ENCODE measurements at places on chromosomes 5 and 9.

- no peak for DNase-seq
These were observed 662.7 kb upstream of the RGMB start for GRCh38 chr5:98110791-98111190.

DNA sequence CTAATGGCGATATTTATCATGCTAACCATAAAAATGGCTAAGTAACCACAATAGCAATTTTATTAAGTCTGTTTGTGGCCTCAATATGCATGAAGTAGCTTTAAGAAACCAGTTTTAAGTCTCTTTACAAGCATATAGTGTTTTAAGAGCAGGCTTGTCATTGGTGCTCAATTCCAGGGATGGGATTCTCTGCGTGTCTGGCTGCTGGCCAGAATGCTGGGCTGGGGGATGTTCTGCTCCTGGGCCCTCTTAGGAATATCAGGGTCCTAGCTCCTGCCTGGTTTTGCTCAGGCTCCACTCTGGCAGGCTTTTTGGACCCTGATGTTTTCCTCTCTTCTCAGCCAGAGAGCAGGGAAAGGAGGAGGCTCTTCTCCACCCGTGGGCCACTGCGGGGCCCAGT, 127.2 kb downstream of the PDE8B start:
- no peak for DNase-seq

GRCh38 chr9:95506428-95506677, 10.4 kb downstream of the PTCH1 start:
- DNase-seq = no peak

- no peak for DNase-seq
These were observed 227.1 kb downstream of the ZSWIM6 start for GRCh38 chr5:61559146-61559545.

- no peak for DNase-seq
These were observed 678 bp upstream of the KIF12 start for GRCh38 chr9:114099669-114100270.

- no peak for DNase-seq
These were observed at the start of gene DAPK1 for GRCh38 chr9:87497604-87498045. Gene DAPK1 (plus strand): TSS chr9:87497867. CDS start chr9:87499078, 1,211 bp downstream.

- DNase-seq = no peak
These were observed 22.6 kb upstream of the CTNNAL1 start for GRCh38 chr9:109035684-109036423.

DNA sequence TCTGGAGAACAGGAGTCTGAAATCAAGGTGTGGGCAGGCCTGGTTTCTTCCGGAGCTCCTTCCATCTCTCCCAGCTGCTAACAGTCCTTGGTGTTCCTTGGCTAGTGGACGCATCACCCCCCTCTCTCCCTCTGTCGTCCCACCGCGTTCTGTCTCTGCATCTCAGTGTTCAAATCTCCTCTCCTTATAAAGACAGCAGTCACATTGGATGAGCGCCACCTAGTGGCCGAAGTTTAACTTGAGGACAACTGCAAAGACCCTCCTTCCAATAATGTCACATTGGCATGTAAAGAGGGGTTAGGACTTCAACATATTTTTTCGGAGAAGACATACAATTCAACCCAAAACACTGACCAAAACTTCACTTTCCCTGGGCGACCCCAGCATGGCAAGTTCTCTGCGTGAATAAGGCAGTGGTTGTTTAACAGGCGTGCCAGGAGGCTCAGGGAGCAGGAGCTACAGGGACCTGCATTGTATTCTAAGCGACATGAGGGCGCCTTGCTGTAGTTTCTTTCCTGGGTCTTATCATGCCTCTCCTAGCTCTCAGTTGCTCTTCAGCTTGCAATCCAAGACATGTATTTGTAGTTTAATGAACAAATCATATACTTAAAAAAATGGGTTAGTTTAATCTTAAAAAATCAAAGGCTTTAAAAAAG, 27.9 kb upstream of the BASP1 start:
- DNase-seq = no peak

- DNase-seq = no peak
These were observed 2.5 kb downstream of the ABCA2 start for GRCh38 chr9:137025517-137025966.

- DNase-seq = no peak
These were observed 74.9 kb upstream of the NIPAL4 start for GRCh38 chr5:157384971-157385709.

DNA sequence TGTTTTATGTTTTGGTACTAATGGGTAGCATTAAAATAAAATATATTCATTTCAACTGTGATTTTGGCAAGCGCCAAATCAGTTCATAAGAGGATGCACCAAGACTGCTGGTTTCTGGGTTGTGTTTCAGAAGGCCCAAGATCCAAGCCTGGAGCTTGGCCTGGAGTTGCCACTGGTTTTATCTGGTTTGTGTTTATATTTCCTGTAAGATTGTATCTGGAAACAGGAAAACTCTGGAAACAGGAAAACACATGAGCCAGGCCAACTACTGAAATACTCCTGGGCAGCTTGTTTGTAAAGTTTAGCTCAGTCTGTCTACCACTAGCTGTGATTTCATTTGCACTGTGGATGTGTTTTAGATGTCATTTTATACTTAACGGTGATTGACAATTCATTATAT, 5.5 kb downstream of the FSTL4 start:
- no peak for DNase-seq

DNA sequence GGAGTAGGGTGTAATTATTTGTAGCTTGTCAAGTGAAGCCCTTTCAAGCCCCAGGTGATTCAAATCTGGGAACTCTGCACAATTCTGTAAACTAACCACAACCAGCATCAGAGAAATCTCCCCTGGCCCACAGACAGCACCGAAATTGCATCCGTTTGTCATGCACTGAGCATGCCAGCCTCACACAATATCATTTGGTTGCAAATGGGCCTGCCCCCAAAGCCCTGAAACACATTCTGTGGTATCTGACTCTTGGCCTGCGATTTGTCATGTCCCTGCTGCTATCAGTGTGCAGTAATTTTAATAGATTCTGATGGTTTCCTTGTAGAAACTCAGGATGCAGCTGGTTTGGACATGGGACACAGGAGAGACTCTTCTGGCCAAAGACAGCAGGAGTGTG, 35.3 kb downstream of the SNX24 start:
- no peak for DNase-seq

GRCh38 chr5:149437391-149438040, 58.4 kb upstream of the IL17B start:
- DNase-seq = no peak

DNA sequence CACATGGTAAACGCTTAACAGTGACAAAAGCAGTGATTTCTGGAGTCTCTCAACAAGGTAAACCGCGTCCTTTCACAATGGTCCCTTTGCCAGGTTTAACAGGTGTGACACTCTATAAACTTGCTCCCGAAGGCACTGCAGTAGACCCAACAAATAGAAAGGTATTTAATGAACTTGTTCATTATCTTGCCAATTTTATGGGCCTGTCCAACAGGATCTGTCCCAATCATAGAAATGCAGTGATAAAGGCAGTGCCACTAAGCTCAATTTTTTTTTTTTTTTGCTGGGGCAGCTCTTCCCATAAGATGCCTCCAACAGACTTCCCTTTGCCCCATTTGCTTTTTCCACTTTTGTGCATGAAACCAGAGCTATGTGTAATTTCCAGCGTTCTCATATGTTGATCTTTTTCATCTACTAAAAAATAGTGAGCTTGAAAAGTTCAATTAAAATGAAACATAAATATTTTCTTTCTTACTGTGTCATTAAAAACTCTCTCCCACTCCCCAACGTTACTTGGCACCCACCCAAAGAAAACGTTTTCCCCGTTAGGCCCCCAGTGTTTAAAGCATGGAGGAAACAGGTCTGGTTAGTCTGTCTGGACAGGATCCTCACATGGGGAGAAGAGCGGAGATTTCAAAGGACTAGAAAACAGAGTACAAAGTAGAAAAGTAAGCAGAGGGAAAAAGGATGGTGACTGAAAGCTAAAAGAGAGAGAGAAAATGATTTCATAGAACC, 80.9 kb upstream of the SPATA31D4 start:
- DNase-seq = no peak

DNA sequence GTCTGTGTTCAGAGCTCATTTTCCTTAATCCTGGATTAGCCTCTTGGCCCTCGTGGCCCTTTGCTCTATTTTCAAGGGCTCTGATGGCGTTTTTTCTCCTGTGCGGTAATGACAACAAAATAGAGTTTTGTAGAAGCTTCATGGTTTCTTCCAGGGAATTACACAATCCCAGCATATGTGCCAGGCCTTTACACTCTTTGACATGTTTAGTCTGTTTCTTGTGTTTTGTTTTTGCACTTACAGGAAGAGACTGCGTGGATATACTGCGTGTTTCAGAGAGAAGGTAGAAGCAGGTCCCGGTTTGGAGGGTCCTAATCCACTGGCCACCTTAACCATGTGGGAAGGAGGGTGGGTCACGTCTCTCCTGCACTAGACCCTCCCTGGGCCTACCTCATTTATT, 400.2 kb upstream of the IRX4 start:
- DNase-seq = no peak

DNA sequence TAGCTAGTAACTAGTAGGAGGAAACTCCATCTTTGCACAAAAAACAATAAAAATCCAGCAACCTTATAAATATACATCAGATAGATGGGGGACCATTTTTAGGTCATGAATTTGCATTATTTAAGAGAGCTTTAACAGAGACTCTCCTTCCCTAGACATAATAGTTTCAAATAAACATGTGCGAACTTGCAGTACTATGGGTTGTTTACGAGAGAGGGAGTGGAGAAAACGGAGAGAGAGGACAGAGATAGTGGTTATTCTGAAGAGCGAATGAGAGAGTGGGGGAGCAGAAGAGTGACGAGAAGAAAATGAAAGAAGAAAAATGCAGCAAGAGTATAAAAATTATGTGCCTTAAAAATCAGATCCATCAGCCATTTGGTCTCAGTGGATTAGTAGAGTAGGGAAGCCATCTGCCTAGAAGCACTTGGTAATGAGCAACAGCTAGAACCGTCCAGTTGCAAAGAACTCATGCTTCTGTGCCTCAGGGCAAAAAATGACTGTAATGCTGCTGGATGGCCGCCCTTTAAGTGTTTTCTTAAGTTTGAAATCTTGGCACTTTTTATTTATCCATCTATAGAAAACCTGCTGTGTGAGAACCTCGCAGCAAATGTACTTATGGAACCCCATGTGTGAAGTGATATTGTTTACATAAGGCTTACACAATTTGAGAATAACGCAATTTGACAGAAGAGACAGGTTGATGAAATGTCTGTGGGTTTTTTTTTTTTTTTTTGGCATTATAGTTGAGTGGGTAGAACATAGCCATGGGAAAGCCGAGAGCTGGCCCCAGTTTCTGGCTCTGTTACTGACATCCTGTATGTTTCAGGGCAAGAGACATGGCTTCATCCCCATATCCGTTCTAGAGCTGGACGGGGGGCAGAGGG, 95.6 kb upstream of the ZNF608 start:
- DNase-seq = no peak

DNA sequence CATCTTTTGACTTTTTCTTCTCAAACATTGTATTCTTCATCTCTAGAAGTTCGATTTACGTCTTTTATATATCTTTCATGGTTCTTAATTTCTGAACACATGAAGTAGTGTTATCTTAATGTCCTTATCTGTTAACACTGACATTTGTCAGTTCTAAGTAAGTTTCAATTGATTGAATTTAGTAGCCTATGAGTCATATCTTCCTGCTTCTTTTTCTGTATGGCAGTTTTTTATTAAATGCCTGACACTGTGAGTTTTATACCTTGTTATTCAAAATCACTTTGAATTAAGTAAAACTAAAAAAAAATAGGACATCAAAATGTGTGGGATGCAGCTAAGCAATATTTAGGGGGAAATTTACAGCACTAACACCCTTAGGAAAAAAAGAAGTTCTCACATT, 707.0 kb upstream of the ACO1 start:
- no peak for DNase-seq

DNA sequence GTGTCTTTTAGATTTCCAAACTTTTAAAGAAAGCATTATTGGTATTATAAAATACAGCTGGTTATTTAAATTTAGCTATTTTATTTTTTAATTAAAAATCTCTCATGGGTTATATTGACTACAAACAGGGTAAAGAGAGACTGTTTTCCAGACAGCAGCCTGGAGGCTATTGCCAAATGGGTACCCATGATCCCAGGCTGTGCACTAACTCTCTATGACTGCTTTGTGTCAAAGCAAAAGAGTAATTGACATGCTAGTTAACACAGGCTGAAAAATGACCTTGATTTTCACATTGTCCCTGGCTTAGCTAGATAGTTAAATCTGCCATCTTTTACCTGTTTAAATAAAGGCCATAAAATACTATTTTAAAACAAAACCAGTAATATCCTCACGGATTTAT, 589.7 kb downstream of the ANXA1 start:
- DNase-seq = no peak

GRCh38 chr5:145925353-145925752, 11.0 kb upstream of the SH3RF2 start:
- DNase-seq = no peak

DNA sequence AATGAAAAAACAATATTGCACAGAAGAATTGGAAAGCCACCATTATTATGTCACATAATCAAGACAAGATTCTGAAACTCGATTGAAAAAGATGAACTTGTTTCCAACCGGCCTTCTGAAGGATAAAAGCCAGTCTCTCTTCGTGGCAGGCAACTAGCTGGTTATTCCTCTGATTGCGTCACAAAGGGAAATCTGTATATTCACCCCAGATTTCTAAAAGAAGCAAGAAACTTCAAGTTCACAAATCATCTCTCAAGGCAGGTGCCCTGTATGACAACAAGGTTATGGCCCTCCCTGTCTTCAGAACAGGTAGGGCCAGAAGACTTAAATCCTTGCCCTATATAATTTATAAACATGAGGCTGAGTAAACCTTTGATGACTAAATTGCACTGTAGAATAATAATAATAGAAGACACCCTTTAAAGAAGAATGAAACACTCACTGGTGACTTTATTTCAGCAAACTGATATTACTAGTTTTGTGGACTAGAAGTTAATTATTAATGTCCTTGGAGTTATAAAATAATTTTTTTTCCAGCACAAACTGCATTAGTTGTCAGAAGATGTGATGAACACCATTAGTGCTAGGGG, 2.9 kb upstream of the KLF4 start:
- DNase-seq = no peak

- no peak for DNase-seq
These were observed 136.3 kb downstream of the APBA1 start for GRCh38 chr9:69535911-69536310.

DNA sequence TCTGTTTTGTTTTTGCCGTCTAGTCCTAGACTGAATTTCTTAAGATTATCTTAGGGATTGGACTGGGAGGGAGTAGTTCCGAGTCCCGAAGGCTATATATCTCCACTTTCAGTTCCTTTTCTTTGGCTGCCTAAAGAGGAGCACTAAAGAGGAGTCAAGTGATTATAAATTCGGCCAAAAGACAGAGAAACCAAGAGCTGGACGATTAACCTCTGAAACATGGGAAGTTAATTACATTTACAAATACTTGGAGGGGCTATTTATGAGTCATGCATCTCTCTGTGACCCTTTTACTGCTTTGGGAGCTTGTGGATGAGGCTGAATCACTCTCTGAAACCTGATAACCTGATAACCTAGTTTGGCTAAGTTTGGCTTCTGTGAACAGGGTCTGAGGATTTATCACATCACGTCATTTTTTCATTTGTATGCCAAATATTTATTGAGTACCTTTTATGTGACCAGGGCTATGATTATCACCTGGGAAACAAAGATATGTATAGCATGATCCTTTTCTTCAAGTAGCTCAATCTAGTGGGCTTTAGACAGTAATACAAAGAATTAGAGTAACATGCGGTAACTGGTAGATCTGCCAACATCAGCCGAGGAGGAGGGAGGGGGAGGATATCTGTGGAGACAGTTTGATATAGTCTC, 180.9 kb downstream of the CD180 start:
- no peak for DNase-seq

Data from esophagus squamous epithelium (tissue), 5 donors.